ENCODE measurements at places on chromosomes 1 and 21. TPM values are rescaled to one million over a fixed set of nuclear protein-coding genes. Genes with fewer than 3 reads are reported as not detected.

The PTGER3 gene
- total RNA-seq, result 6.7 TPM

The ENAH gene
- total RNA-seq, result 155 TPM

The LRRC53 gene
- not detected for total RNA-seq

The DCLRE1B gene
- total RNA-seq, result 0.82 TPM

The B3GALT5 gene
- not detected for total RNA-seq

The FLG2 gene
- total RNA-seq, result not detected

The KRTAP11-1 gene
- total RNA-seq, result not detected

The AXDND1 gene
- 0.47 TPM for total RNA-seq

The NBPF4 gene
- total RNA-seq, result not detected

The GAS5 gene
- 474 TPM for total RNA-seq

The COL16A1 gene
- total RNA-seq, result 119 TPM

The CNKSR1 gene
- 0.08 TPM for total RNA-seq

The AZIN2 gene
- 10.2 TPM for total RNA-seq

The SLC44A3 gene
- 6.1 TPM for total RNA-seq

The CMPK1 gene
- 104 TPM for total RNA-seq

The HCN3 gene
- 0.53 TPM for total RNA-seq

The DIO1 gene
- not detected for total RNA-seq

The RXFP4 gene
- not detected for total RNA-seq

The TIAM1 gene
- total RNA-seq, result 0.75 TPM

The GPR37L1 gene
- total RNA-seq, result under 0.01 TPM

The LCE6A gene
- total RNA-seq, result not detected

The PADI3 gene
- not detected for total RNA-seq

The ZSWIM5 gene
- 0.68 TPM for total RNA-seq

The CD1E gene
- total RNA-seq, result not detected

The TCHH gene
- 0.08 TPM for total RNA-seq

The BEST4 gene
- total RNA-seq, result 0.08 TPM

The OR6K3 gene
- not detected for total RNA-seq

The STRIP1 gene
- 61.7 TPM for total RNA-seq

The ROR1 gene
- 15.1 TPM for total RNA-seq

The TMEM269 gene
- 0.12 TPM for total RNA-seq

The MPZ gene
- total RNA-seq, result 0.53 TPM

The KIF1B gene
- 19.4 TPM for total RNA-seq

The VANGL1 gene
- 5.7 TPM for total RNA-seq

The ST7L gene
- total RNA-seq, result 8.8 TPM

The B3GALNT2 gene
- total RNA-seq, result 28.1 TPM

The KIF17 gene
- 0.82 TPM for total RNA-seq

The PLA2G5 gene
- total RNA-seq, result 1.4 TPM

The SPATC1L gene
- 5.8 TPM for total RNA-seq

The CNN3 gene
- 322 TPM for total RNA-seq

The UBAP2L gene
- total RNA-seq, result 61.1 TPM

The RAB7B gene
- total RNA-seq, result 4.7 TPM

The LRRN2 gene
- 0.12 TPM for total RNA-seq

The PLOD1 gene
- 486 TPM for total RNA-seq

The SLC9C2 gene
- total RNA-seq, result not detected

The C8B gene
- total RNA-seq, result not detected

The GSTM3 gene
- 37.6 TPM for total RNA-seq

The LRRC8B gene
- total RNA-seq, result 0.35 TPM

The NTRK1 gene
- total RNA-seq, result 0.08 TPM

The LCE1B gene
- total RNA-seq, result not detected

The NBPF11 gene
- 4.0 TPM for total RNA-seq

The GCSAML gene
- not detected for total RNA-seq

The ADAR gene
- total RNA-seq, result 51.1 TPM

The ANKRD34A gene
- 0.15 TPM for total RNA-seq

Data from smooth muscle cell of the coronary artery (primary cell).